ENCODE measurements at places on chromosomes 7 and 10.

DNA sequence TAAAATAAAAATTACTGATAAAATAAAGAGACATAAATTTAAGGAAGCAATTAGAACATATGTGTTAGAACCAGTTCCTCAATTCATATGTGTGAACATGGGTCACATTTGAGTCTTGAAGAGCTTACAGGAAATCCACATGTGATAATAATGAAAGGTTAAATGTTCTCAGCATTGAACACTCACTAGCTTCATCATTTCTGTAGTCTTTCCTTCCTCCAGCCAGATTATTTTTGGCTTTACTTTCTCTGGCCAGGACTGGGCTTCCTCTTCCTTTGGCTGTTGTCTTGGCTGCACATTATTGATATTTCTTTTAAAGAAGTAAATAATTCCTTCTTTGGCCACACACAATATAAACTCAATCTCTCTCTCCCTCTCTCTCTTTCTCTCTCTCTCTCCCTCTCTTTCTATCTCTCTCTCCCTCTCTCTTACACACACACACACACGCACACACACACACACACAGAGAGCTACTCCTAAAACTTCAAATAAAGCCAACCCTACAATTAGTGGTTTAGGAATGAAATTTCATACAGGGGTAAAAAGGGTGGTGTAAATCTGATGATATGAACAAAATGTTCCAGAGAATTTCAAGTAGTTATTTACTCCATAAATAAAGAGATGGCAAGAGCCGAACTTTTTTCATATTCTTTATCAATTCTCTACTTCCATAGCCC is 171.2 kb downstream of the REEP3 start:
- DNase-seq: no peak

DNA sequence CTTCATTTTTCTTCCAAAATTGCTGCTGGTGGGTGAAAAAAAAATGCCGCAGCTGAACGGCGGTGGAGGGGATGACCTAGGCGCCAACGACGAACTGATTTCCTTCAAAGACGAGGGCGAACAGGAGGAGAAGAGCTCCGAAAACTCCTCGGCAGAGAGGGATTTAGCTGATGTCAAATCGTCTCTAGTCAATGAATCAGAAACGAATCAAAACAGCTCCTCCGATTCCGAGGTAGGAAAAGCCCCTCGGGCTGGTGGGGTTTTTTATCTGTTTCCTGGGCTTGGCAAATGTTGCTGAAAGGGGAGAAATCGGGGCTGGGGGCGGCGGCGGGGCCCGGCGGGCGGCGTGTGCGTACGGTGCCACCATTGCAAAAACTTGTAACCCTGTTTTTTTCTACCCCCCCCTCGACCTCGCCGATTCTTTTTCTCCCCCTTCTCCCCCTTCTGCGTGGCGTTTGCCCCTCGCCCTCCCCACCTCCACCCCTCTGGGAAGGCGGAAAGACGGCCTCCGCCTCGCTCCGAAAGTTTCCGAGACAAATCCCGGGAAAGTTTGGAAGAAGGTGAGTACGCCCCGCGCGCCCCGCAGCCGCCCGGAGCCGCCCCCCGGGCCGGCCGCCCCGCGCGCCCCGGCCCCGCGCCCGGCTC is 789 bp downstream of the TCF7L2 start:
- no peak for DNase-seq

DNA sequence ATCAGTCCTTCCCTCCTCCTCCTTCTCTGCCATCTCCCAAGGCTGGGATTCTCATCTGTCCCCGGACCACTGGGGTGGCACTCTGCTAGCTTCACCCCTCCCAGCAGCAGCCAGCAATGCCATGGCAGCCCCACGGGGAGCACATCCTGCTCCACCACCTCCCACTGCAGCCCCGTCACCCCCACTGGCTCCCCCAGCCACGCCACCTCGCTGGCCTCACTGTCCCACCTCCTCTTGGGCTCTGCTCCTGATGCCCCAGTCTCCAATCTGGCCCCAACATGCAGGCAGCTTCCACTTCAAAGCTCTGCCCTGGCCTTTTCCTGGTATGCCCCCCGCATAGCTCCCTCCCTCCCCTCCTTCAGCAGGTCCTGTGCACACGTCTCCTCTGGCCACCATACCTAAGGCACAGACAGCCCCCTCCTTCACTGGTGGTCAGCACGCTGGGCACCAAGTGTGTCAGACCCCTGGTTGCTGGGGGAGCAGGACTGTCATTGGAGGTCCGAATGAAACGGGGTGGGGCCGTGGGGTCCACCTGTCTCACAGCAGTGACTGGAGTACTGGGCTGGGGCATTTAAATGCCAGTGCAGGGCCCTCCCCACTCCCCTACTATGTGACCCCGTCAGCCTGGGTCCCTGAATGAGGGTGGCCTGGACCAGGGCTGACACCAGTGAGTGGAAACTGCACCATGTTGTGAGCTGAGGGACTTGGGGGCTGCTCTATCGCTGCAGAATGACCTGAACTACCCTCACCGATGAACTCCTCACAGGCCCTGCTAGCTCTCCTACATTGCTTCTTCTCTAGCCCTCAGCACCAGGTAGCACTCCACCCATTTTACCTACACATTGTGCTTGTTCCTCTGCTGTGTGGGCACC is 38.7 kb downstream of the RASGEF1A start:
- no peak for DNase-seq

DNA sequence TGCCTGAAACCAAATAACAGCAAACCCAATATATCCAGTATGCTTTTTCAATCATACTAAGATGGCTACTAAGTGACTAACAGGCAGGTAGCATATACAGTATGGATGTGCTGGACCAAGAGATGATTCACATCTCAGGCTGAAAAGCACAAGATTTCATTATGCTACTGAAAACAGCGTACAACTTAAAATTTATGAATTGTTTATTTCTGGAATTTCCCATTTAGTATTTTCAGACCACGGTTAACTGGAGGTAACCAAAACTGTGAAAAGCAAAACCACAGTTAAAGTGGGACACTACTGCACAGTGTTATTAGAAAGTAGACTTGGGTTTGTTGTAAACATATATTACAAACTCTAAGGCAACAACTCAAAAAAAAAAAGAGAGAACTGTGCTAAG is 91.5 kb downstream of the KMT2C start:
- DNase-seq: no peak

- DNase-seq: no peak
Observed at GRCh38 chr10:119341459-119342301, 134.3 kb downstream of the GRK5 start.

DNA sequence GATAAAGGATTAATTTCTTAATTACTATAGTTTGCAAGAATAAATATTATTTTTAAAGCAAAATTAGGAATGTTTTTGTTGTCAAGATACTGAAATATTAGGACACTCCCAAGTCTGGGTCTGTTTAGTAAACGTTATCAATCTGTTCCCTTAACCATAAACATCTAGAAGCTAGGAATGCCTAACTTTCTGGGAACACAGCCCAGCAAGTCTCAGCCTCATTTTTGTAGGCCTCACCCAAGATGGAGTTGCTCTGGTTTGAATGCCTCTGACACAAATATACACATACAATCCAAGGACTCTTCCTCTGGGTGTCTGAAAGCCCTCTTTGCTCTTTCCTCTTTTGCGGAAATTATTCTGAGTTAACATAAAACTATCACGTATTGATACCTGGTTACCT is 487.4 kb upstream of the CELF2 start:
- no peak for DNase-seq

DNA sequence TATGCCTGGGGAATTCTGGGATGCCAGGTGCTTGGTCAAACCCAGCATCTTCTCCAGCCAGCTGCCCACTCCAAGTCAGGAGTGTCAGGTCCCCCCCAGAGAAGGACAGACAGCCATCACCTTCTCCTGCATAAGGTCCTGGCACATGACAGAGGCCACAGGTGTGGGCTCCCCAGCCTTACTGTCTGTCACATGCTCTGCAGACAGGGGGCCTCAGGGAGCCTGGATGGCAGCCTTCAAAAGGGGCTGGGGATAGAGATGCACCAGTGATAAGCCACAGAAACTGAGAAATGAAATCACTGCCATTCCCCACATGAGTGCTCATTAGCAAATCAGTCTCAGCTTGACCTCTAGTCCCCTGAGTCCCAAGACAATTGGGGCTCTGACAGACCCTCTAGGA is 72.9 kb downstream of the PLXNA4 start:
- DNase-seq: no peak

DNA sequence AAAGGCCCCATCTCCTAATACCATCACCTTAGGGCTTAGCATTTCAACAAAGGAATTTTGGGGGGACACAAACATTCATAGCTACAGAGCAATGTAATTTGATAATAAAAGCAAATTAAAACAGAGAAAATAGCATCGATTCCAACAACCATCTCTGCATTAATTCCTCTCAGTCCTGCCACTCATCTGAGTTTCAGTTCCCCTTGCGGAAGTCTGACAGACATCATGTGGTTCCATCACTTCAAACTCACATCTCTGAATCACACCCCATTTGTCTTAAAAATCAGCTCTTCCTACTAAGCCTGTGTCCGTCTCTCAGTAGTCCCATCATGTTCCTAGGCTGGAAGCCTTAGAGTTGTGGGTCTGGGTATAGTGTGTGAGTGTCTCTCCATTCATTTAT is 3.6 kb downstream of the ADCK2 start:
- DNase-seq: no peak

DNA sequence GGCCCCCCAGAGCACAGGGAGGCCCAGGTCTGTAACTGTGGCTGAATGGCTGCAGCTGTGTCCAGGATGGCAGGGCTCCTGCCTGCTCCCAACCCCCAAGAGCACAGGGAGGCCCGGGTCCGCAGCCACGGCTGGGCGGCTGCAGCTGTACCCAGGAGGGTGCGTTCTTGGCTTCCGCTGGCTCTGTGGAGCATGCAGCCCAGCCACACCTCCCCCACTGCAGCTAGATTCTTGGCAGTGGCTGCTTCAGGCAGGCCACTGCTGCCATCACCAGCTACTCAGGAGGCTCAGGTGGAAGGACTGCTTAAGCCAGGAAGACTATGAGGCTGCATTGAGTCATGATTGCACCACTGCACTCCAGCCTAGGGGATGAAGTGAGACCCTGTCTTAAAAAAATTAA is 27.9 kb downstream of the C7orf25 start:
- no peak for DNase-seq

DNA sequence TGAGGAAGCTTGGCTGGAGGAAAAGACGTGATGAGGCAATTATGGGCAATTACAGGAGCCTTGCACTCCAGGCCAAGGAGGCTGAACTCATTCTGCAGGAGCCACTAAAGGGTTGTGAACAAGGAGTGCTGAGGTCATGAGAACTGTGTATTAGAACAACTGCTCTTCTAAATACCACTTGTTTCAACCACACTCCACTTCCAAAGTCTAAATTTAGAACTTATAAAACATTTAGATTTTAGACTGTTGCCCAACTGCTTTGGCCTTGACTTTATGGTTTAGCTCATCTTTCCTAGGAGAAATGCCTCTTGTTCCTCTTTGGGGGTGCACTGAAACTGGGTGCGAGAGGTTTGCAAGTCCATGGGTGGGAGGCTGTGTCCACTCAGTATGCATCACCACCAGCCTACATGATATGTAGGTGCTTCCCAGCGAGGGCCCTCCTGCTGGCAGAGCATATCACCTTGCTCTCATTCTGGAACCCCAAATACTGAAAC is 199.7 kb upstream of the AOAH start:
- DNase-seq: no peak

- DNase-seq: no peak
Observed at GRCh38 chr7:114310345-114311110, 104.1 kb upstream of the FOXP2 start.

DNA sequence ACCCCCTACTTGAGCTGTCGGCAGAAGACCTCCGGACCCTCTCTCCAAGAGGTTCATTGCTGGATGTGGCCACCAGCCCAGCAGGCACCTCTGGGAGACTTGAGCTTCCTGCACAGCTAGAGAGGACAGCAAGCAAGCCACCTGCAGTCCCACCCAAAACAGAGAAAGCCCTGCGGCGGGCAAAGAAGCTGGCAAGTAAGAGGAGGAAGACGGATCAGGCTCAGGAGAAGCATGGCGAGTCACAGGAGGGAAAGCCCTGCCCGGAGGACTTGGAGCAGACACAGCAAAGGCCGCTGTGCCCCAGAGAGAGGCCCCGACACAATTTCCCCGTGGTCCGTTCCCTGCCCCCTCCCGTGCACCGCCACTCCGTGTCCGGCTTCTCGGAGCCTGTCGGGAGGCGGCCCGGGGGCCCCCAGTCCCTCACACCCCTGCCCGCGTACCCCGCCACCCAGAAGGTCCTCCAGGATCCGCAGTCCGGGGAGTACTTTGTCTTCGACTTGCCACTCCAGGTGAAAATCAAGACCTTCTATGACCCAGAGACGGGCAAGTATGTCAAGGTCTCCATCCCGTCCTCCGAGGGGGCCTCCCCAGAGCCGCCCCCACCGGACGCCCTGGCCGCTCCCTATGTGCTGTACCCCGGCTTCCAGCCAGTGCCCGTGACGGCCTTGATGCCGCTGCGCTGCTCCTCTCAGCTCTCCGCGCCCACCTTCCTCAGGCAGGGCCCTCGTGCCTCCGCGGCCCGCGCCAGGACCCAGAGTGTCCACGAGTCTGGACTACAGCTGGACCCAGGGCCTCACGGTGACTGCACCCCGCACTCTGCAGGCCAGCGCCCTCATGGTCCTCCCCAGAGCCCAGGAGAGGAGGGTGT is 27.2 kb downstream of the C10orf71 start:
- no peak for DNase-seq

DNA sequence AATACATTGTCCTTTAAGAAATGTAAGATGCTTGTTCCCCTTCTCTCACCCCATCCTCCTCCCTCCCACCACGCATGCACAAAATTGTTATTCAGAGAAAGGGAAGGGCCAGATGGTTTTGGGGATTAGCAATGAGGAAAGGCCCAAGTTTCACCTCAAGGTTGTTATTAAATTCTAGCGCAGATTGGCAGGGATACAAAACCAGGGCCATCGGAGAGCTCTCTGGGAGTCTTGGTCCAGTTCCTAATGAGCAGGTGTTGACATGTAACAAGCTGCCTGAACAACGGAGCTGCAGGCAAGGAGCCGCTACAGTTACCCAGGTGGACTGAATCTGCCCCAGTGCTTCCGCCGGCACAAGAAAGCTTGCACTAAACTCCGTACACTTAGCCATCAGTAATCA is 9.7 kb upstream of the ANK3 start:
- DNase-seq: no peak

DNA sequence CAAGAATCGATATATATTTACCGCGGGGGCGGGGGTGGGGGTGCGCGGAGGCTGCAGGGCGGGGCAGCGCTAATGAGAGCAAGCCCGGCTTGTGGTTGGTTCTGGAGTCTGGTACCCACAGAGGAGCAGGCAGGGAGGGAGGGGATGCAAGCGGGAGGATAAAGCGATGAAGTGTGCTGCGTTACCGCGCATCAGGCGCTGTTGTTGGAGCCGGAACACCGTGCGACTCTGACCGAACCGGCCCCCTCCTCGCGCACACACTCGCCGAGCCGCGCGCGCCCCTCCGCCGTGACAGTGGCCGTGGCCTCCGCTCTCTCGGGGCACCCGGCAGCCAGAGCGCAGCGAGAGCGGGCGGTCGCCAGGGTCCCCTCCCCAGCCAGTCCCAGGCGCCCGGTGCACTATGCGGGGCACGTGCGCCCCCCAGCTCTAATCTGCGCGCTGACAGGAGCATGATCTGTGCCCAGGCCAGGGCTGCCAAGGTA is at the start of gene HECW1:
TSS of gene HECW1 (plus strand) at position 189 of the 482 bp plus-strand sequence. CDS start 131,259 bp downstream, outside the sequence.
- DNase-seq: no peak

GRCh38 chr7:151877911-151878835 is 1.3 kb upstream of the PRKAG2 start:
- no peak for DNase-seq

GRCh38 chr10:68876246-68877138 is 24.6 kb upstream of the DDX50 start:
- no peak for DNase-seq
